ENCODE measurements at places on chromosomes 3 and 15. TPM values are rescaled to one million over a fixed set of nuclear protein-coding genes. Genes with fewer than 3 reads are reported as not detected.

CNOT10 gene
- 17.6 TPM for total RNA-seq

TMA7 gene
- total RNA-seq, result 194 TPM

GRCh38 chr15:51229907-51230330 is 108.5 kb downstream of the CYP19A1 start:
- no peak for DNase-seq

DNA sequence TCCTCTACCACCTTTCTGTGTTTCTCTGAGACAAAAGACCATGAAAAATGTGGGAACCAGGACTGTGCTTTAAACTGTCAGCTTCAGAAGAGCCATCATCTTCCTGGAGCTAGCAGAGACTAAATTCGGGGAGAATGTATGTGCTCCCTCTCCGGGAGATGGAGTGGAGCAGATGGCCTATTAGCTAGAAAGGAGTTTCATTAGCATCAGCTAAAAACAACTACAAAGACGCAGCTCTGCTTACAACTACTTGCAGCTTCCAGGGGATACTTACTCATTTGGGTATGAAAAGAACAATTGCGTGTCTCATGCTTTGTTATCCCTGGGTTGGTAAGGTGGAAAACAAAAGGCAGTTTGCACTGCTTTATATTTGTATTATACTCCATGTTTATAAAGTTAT is 159.6 kb downstream of the MFSD1 start:
- no peak for DNase-seq

- no peak for DNase-seq
Measured at GRCh38 chr15:81548365-81549130, 174.5 kb upstream of the TMC3 start.

DNA sequence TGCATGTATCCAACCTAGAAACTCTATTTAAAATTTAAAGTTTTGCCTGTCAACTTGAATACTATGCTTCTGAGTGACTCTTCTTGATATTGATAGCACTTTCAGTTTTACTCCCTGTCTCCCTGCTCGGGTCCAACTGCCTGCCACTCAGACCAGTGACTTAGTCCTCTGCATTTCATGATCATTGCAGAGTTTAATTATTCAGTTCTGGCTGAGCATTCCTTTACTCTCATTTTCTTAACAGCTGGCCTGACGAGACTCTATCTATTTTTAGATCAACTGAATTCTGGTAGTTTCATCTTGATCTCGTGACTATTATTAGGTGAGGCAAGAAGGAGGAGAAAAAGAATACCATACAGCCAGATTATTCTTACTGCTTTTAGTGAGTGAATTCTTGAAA is 617.4 kb downstream of the SI start:
- DNase-seq, result no peak

GRCh38 chr3:6089780-6090179 is 771.1 kb upstream of the GRM7 start:
- DNase-seq, result no peak

- DNase-seq, result no peak
Measured at GRCh38 chr15:40016224-40016865, 22.6 kb downstream of the SRP14 start.

ZNF501 gene
- total RNA-seq, result 3.2 TPM

TRPM1 gene
- total RNA-seq, result not detected

WDR49 gene
- total RNA-seq, result 0.86 TPM

SCN10A gene
- total RNA-seq, result 0.05 TPM

DNA sequence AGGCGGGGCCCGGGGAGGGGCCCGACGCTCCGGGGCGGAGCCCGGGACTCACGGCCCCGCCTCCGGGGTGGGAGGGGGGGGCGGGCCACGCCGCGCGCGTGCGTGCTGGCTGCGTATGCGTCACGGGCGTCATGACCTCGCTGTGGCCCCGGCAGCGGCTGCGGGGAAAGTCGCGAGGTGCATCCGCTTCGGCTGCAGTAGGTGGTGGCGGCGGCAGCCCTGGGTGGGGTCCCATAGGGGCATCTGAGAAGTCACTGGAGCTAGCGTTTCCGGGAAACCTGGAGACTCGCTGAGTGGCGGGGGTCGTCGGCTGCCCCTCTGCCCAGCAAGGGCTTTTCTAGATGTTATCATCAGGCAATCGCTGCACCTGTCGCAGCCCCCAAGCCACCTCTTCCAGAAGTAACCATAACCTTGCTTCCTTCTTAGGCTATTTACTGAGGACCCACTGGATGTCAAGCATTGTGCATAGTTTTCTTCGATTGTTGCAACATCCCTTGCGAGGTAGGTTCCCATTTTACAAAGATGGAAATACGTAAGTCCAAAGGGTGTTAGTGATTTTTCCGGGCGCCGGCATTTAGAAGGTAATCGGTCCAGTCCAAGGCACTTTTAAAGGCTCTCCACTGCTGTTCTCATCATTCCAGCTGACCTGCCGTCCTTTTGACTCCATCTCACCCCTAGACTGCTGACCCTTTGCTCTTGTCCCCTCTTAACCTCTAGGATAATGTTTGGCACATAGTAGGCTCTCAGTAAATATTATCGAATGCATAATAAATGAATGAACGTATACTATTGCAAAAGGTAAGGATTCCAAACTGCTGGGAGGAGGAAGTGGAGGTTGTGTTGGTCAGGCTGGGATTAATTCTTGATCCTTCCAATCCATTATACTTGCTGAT is at the start of gene GDPGP1:
TSS of gene GDPGP1 (plus strand) at position 114 of the 893 bp plus-strand sequence. CDS start 6,700 bp downstream, outside the sequence.
- no peak for DNase-seq

ADCY5 gene
- total RNA-seq, result 111 TPM

DNA sequence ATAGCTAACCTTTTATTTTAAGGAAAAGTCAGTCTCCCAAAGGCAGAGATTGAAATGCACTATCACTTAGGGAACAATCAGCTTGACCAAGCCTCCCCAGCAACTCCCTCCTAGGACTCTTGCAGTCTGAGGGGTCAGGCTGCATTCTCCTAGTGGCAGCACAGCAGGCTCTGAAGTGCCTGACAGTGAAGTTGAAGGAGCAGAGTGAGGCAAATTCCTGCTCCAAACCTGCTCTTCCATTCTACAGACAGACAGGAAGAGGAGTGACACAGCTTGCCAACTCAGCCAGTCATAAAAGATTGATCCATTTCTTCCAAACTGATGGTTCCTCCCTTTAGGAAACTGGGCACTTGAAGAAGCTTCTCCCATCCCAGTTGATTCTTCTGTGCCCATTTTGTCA is 43.9 kb upstream of the SMAD3 start:
- no peak for DNase-seq

GRCh38 chr3:72593881-72594397 is 254.3 kb downstream of the SHQ1 start:
- no peak for DNase-seq

IL12A gene
- 1.8 TPM for total RNA-seq

All from heart left ventricle (tissue), 16 donors.